ENCODE measurements at places on chromosomes 13 and 19.

GRCh38 chr13:48729856-48730255, 76.1 kb downstream of the CYSLTR2 start:
- DNase-seq: no peak

GRCh38 chr19:19059018-19059836, 4.6 kb upstream of the SLC25A42 start:
- no peak for DNase-seq

DNA sequence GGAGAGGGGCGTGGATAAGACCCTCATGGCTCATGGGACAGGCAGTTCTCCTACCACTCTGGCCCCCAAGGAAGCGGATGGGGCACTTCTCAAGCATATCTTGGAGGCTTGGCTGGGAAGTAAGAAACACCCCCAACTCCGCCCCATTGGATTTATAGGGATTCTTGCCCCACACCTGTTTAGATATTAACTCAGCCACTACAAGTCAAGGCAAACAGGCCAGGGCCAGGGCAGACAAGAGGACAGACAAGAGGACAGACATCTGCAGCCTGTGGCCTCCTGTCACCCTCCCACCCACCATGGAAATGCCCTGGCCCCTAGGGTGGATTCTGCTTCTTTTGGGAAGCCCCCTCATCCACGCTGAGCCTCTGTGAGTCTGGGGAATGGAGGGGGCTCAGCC, 24.1 kb downstream of the RDH8 start:
- no peak for DNase-seq

DNA sequence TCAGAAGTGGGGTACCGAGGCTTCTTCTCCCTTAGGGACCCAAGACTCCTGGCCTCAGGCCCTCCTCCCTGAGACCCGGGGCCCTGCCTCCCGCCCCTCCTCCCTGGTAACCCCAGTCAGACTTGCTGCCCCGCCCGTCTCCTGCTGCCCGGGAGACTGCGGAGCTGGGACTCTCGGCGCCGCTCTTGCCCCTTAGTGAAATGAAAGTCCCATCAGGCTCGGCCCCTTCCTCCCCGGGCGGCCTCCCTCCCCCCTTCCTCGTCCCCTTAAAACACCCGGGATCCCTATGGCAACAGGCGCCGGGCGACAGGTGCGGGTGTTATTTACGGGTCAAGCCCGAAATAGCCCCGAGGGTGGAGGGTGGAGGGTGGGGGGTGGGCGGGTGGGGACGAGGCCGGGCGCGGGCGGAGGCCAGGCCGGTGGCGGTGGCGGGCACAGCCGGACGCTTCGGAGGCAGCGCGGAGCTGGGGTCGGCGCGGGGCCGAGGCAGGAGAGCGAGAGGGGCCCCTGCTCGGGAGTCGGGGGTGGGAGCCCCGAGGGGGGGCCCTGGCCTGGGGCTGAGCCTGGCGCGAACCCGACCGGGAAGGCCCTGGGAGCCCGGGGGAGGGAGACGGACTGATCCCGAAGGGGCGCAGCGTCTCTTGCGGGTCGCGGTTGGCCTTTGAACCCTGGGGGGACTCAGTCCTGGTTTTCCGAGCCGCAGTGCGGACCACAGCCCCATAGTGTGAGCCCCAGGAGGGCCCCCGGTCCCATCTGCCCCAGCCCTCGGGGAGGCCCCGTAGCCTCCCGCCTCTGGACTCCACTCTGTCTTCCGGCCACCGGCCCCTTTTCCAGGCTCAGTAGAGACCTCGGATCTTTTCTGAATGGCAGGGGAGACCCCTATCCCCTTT, at the start of gene CACNG6:
Gene CACNG6 (plus strand): TSS at position 414 of the 890 bp plus-strand sequence. CDS start 1,241 bp downstream, outside the sequence.
- DNase-seq: peak; percentile 57

- no peak for DNase-seq
Observed at GRCh38 chr13:110379905-110380341, 72.8 kb downstream of the COL4A2 start.

DNA sequence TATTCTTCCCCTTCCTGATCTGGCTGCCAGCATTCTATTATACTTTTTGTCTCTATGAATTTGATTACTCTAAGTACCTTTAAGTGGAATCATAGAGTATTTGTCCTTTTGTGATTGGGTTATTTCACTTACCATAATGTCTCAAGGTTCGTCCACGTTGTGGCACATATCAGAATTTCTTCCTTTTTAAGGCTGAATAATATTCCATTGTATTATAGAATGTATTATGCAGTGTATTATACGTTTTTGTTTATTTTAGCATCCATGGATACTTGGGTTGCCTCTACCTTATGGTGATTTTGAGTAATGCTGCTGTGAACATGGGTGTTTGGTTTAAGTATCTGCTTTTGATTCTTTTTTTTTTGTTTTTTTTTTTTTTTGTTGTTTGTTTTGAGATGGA, 19.3 kb downstream of the URI1 start:
- no peak for DNase-seq

- peak; percentile 80 for DNase-seq
Observed at GRCh38 chr13:82934000-82934399, 948.3 kb downstream of the SLITRK1 start.

DNA sequence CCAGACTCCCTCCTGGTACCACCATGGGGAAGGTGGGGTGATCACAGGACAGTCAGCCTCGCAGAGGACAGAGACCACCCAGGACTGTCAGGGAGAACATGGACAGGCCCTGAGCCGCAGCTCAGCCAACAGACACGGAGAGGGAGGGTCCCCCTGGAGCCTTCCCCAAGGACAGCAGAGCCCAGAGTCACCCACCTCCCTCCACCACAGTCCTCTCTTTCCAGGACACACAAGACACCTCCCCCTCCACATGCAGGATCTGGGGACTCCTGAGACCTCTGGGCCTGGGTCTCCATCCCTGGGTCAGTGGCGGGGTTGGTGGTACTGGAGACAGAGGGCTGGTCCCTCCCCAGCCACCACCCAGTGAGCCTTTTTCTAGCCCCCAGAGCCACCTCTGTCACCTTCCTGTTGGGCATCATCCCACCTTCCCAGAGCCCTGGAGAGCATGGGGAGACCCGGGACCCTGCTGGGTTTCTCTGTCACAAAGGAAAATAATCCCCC, 505 bp upstream of the CEACAM5 start:
- DNase-seq: no peak

DNA sequence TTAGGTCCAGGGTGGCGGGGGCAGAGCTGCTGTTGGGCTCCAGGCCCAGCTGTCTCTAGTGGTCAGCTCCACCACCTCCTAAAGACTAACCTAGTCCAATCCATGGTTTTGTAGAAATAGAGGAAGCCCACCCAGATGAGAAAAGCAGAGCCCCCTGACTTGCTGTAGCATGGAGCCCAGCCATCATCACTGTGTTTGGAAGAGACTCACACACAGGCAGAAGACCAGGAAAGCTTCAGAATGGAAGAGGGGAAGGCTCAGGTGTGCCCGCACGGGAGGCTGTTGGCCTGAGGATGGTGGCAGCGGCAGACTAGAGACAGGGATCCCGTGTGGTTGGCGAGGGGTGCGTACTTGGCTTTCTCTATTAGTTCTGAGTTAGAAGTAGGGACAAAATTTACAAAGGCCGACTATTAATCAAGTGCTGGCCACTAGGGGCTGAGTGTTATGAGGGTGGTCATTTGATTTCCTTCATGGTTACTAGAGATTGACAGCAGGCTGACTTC, 193.2 kb upstream of the SOX1 start:
- no peak for DNase-seq

DNA sequence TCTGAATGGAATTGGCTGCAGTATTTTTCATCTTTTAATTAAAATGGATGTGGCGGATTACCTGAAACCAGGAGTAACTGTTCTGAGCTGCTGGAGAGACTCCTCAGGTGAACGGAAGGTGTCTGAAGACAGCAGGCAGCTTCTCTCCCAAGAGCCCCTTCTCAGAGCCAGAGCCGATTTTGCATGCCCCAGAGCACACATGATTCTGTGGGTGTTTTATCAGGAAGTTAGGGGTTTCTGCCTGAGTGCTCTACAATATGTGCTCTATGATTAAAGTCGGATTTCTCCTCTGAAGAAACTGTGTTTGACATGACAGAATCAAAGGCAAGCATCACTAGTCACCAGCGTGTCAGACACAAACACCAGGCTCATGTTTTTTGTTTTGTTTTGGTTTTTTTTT, 60.7 kb upstream of the MCF2L start:
- no peak for DNase-seq

Data from NCI-H82 (cell line).